ENCODE measurements at places on chromosomes 2 and 18. TPM values are rescaled to one million over a fixed set of nuclear protein-coding genes. Genes with fewer than 3 reads are reported as not detected.

The FAM110C gene
- total RNA-seq = 0.16 TPM

The ELMOD3 gene
- total RNA-seq = 15.3 TPM

The RAPH1 gene
- total RNA-seq = 5.8 TPM

DNA sequence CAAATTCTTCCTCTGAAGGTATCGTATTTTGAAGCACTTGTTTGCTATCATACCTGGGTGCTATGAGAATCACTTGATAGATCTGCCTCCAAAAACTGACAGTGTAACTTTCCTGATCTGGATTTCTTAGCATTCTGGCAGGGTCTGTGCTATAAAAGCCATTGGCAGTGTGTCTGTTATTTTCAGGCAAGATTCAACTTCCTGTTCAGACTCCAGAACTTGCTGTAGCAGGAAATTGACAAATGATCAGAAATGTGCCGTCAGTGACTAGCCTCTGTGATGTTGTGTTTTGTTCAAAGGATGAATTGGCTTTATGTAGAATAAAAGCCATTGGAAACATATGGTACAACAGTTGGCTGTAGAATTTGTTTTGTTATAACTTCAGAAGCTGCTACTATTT lies 273.3 kb downstream of the PTPRM start:
- H3K27me3 ChIP-seq = no peaks in the 10 kb centered on the region
- no peaks in the 10 kb centered on the region for H3K4me1 ChIP-seq
- no peaks in the 10 kb centered on the region for H3K36me3 ChIP-seq
- DNase-seq = no peak

DNA sequence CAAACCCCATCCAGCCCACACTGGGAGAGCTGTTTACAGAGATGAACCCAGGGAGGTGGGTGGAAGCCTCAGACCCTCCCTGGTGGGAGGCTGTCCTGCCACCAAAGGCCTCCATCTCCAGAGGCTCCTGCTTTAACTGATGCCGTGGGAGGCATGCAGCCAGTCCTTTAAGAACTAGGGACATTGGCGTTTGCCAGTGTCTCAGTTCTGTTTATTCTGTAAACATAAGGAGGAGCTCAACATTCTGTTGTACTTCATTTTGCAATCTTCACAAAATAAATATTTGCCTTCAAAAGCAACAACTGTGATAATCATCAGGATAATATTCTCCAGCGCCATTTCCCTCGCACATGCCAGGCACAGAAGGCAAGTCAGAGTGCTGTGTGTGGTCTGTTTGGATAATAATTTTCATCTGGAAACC lies 6.8 kb downstream of the EDAR start:
- H3K27me3 ChIP-seq = no peaks in the 10 kb centered on the region
- DNase-seq = no peak
- no peak overlapping the region for H3K4me3 ChIP-seq
- no peak overlapping the region for H3K27ac ChIP-seq
- H3K4me1 ChIP-seq = peaks cover 52% of the 10 kb centered on the region

- no peak overlapping the region for H3K27ac ChIP-seq
- H3K36me3 ChIP-seq = no peaks in the 10 kb centered on the region
- no peak overlapping the region for H3K4me3 ChIP-seq
- no peak for DNase-seq
- no peaks in the 10 kb centered on the region for H3K4me1 ChIP-seq
Measured at GRCh38 chr2:141570474-141571131, 560.2 kb downstream of the LRP1B start.

GRCh38 chr2:221677688-221678087 lies 105.6 kb upstream of the EPHA4 start:
- no peaks in the 10 kb centered on the region for H3K4me1 ChIP-seq
- H3K36me3 ChIP-seq = no peaks in the 10 kb centered on the region
- H3K27ac ChIP-seq = no peak overlapping the region
- H3K27me3 ChIP-seq = no peaks in the 10 kb centered on the region

Measured in CD4-positive, alpha-beta T cell (primary cell).